ENCODE measurements at places on chromosomes 11 and 22.

DNA sequence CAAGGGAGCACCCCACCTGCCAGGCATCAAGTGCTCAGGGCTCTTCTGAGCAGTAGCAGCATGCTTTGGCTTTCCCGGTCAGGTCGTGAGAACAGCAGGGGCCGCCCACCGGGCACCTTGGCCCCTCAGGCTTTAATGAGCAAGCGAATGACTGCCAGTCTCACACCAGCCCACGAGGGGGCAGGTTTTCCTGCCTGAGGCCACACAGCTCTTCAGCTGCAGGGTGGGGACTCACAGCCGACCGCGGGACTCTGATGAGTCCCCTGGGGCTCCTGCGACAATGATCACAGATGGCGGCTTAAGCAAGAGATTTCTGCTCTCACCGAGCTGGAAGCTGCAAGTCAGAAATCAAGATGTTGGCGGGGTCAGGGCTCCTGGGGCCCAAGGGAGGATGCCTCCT is 14.3 kb upstream of the FGF19 start:
- no peak for DNase-seq

GRCh38 chr11:16611401-16611921 is 127.0 kb upstream of the C11orf58 start:
- no peak for DNase-seq

DNA sequence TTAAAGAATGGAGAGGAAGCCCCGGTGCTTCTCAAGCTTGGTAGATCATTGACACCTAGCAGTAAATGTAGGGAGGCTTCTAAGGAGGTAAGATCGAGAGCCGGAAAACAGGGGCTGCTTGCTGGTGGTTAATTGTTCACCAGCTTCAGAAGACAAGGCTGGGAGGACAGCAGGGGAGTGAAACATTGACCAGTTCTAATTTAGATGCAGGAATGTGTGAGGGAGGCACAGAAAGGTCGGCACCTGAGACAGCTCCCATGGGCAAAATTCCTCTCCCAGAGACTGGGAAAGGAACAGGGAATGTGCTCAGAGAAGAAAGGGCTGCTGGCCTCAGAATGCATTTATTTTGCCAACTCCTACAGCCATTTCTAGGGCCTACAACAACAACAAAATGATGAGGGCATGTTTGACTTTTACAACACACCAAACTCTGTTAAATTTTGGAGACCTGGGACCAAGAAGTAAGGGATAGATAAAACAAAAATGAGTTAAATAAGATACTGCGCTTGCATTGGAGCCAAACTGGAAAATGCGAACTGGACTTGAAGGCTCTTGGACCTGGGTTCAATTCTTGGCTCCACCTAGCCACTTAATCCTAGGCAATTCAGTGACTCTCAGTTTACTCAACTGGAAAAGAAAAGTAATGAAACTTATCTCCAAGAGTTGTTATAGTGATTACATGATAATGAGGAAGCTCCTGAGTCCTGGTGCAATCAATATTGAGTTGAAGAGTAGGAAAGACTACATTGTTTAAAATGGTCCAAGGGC is 31.0 kb downstream of the FZD4 start:
- DNase-seq: no peak

- no peak for DNase-seq
Measured at GRCh38 chr22:44719586-44720368, 17.8 kb downstream of the PRR5 start.

- no peak for DNase-seq
Measured at GRCh38 chr11:43547430-43547831, 133.1 kb upstream of the HSD17B12 start.

GRCh38 chr11:94708642-94709041 is 59.5 kb upstream of the AMOTL1 start:
- DNase-seq: no peak

- no peak for DNase-seq
Measured at GRCh38 chr11:85742348-85742747, 56.4 kb upstream of the CCDC89 start.

DNA sequence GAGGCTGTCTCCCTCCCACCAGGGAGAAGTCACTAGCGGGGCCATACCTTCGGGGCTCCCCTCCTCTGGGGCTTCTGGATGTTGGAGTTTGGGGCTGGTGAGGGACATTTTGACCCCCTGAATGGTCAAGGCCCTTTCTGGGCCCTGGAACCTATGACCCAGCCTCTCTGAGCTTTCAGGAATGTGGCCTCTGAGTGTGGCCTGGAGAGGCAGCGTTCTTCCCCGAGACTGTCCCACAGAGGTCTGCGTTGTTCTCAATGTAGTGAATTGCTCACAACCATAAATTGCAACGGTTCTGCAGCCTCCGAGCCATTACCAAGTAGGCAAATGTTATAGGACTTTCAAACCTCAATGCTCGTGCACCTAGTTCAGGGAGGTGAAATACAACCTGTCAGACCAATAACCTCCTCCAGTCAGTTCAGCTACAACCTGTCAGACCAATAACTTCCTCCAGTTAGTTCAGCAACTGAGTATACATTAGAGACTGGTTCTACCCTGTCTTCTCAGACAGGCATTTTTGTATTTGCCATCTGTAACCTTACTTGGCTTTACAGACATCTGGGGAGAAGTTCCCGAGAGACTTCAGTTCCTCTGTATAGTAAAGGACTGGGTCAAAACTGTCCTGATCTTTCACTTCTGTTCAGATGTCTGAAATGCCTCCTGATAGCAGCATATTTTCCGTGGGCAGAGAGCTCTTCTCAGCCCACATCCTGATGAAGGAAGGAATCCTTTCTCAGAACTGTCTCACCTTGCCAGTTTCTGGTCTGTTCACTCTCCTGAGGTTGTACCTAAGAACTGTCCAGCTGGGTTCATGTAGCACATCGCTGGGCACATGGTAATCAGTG is 34.2 kb downstream of the MICAL2 start:
- no peak for DNase-seq

DNA sequence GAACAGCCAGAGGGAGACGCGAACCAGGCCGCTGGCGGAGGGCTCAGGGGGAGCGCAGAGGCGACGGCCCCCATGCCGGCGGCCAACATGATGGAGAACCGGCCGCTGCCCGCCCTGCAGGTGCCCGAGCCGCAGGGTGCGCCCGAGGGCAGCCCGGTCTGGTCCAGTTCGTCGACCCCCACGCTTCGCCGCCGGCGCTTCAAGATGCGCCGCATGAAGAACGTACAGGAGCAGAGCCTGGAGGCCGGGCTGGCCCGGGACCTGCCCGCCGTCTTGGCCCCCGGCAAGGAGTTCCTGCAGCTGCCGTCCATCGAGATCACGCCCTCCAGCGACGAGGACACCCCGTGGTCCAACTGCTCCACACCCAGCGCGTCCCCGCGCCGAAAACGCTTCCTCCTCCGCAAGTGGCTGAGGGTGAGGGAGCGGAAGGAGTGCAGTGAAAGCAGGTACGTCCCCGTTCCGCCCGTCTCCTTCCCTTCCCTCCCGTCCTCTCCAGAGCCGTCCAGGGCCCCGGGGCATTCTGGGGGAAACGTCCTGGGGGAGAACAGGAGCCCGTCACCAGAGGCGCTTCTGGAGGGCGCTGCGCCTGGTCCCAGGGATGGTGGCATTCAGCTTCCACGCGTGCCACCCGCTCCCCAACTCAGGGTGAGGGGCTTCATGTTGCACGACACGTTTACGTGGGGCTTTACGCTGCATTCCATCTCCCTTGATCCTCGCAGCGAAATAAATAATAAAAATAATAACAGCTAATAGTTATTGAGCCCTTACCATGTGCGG is 840 bp downstream of the GRAMD1B start:
- DNase-seq: no peak

GRCh38 chr11:124644426-124645280 is 22.0 kb downstream of the TBRG1 start:
- no peak for DNase-seq

GRCh38 chr11:74035264-74035663 is 26.4 kb upstream of the UCP3 start:
- DNase-seq: no peak

DNA sequence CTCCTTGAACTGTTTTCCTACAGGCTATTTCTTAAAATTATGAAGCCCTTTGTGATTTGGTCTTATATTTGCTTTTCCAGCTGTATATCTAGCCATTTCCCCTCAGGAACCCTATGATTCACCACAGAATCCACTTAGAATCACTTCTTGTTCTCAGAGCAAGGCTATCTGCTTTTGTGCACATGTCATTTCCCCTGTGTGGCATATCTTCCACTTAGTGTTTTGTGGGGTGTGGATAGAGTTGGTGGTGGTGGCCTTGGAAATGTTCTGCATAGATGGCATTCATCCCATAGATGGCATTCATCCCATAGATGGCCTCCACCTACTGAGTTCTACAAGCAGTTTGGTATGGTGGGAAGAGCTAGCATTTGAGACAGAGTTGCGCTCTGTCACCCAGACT is 44.7 kb downstream of the SWAP70 start:
- no peak for DNase-seq

GRCh38 chr22:35409783-35410662 is 10.1 kb downstream of the MCM5 start:
- DNase-seq: no peak

DNA sequence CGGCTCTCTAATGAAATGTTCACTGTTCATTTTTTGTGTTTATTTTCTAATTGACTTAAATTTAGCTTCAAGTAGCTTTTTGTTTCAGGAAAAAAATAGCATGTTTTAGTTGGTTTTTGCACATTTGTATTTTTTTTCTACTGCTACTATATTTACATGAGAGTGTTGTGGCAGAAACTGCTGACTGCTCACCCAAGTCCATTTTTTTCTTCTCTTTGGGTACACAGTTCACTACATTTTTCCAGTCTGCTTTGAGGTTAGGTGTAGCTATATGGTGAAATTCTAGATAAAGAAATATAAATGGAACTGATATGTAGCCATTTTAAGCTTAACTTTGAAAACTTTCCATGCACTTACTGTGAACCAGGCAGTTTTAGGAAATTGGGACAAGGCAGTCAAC is 216.7 kb upstream of the C11orf87 start:
- no peak for DNase-seq

DNA sequence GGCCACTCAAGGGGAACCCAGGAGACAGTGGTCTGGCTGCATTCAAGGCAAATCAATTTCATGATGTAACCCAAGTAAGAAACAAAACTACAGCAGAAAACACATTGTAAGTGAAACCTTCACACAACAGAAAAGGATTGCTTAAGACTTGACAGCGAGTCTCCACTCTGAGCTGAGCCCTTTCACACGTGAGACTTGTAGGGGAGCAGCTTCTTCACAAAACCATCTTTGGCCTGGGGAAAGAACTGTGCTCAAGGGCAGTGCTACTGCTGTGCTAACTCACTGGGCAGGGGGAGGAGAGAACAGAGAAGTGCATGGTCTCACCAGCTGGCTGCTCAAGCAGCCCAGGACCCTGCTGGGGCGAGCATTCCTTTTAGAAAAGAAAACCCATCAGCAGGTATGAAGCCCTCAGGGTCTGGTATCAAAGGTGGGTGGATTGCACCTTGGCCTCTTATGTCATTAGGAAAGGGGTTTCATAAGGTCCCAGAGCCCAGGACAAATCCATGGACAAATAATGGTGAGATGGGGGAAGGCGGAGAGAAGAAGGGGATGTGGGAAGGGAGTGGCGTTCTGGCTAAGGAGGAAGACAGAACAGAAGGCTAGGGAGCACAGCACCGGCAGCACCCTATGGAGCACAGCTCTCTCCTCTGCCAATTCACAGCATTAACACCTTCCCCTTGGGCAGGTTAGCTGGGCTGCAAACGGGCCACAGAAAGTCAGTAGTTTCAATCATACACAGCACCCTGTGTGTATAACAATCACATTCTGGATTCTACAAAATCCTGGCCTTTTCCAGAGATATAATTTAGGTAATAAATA is 20.6 kb upstream of the RAPSN start:
- no peak for DNase-seq

DNA sequence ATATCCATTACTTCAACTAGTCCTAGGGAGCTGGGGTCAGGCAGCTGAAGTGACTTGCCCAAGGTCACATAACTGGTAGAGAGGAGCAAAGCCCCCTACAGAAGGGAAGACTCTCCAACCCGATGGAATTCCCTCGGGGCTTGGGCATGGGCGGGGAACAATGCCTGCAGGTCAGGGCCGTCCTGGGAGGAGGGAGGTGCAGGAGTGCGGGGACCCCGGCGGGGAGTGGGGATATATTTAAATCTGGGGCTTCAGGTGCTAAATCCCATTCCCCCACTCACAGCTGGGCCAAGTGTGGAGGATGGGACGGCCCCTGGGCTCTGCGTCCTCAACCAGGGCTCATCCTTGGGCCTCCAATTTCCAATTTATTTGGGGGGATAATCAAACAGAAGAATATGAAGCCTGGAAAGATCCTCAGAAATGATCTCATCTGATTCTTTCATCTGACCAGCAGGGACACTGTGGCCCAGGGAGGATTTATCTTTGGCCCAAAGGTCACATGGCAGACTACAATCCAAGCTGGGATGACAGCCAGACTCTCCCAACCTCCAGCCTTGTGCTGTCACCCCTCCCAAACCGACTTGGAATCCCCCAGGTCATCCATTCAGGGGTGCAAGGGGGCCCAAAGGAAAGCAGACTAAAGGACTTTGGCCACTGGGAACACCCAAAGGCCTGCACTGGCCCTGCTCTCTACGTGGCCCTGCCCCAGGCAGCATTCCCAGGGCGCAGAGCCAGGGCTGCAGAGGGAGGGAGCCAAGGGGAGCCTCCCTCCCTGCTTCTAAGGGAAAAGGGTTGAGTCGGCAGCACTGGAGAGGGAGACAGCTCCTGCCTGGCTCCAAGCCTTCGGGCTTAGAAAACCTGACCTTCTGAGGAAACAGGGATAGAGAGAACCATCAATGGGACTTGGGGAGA is 8.7 kb upstream of the C1QTNF6 start:
- DNase-seq: no peak

DNA sequence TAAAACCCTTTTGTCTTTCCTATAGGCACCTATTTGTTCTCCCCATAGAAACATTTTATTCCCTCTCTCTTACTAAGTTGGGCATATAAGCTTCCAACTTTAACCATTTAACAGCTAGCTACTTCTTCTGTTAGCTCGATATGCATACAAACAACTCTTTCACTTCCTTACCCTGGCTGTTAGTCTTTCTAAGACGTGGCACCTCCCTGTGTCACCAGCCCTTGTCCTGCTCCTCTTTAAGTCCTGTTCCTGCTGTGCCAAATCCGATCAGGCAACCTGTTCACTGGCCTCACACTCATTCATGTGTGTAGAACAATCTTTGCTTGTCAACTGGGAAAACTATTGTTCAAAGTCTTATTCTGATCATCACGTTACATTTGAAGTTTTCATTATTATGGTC is 1376.1 kb upstream of the TENM4 start:
- DNase-seq: no peak

GRCh38 chr11:17581732-17582053 is 34.6 kb downstream of the OTOG start:
- DNase-seq: no peak

- DNase-seq: no peak
Measured at GRCh38 chr11:110092111-110092514, 1.1 kb upstream of the ZC3H12C start.

DNA sequence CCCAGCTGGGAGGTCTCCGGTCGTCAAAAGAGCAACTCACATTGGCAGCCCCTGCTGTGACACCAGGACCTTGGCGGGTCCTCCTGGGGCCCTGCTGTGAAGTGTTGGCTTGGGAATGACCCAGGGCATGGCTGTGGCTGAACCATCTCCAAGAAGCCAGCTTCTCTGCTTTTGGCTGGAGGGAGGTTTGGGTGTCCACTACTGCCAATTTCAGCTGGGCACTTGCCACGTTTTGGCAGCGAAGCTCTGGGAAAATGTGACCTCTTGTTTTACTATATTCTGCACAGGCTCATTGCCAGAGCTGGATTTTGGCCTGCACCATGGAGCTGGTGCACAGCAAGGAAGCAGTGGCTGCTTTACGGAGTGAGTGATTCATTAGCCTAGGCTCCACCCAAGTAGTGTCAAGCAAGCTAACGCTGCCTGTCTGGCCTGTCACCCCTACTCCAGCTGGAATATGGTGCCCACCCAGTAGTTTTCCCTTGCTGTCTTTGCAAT is 24.3 kb upstream of the SMCO4 start:
- no peak for DNase-seq
